RPMI8226 (cell line): ENCODE measurements at places on chromosomes 12 and 14.
A peak's percentile ranks its signal among the peaks of the same experiment; 100 is the strongest.

GRCh38 chr12:89551747-89552146, 25.9 kb upstream of the POC1B start:
- DNase-seq: no peak

- no peak for DNase-seq
Measured at GRCh38 chr14:24607635-24608514, 1.6 kb downstream of the GZMH start.

GRCh38 chr12:77031745-77032144, 33.6 kb downstream of the E2F7 start:
- DNase-seq: no peak

DNA sequence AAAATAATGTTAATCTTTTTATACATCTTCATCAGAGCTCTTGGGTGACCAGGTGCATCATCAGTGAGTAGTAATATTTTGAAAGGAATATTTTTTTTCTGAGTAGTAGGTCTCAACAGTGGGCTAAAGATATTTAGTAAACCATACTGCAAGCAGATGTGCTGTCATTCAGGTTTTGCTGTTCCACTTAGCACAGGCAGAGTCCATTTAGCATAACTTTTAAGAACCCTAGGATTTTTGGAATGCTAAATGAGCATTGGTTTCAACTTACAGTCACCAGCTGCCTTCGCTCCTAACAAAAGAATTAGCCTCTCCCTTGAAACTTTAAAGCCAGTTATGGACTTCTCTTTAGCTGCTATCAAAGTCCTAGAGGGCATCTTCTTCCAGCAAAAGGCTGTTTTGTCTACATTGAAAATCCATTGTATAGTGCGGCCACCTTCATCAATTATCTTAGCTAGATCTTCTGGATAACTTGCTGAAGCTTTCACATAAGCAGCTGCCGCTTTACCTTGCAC, 24.6 kb downstream of the RIMKLB start:
- no peak for DNase-seq

DNA sequence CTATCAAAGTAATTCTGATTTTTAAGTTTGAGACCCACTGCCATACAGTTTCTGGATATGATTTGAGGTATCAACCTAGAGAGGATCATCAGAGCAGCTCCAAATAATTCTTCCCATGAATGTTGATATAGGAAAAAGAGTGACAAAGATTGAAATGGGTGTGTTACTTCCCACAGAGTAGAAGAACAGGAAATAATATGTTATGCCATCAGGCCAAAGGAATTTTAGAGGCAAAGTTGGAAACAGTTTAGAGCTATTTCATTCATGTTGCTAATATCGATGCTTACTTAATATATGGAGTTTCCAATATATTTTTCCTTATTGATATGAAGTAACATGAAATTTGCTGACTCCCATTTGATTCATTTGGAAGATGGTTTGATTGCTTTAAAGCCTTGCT, 8.9 kb upstream of the MSRB3 start:
- DNase-seq: no peak

DNA sequence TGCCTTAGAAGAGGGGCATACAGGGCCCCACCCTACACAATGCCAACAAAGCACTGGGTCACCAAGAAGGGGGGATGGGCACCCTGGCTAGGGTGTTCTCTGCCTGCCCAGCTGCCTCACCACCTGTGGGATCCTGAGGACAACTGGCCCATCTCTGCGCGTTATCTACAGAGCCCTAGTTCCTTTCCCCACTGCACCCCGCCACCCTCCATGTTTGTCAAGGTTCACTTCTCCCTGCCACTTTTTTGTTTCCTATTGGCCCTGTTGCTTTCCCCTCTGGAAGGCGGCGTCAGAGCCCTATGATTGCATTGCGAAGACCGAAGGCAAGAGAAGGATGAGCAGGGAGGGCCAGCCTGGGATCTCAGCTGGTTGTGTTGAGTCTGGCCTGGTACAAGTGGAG, 1.6 kb downstream of the SLC48A1 start:
- DNase-seq: peak; percentile 51

DNA sequence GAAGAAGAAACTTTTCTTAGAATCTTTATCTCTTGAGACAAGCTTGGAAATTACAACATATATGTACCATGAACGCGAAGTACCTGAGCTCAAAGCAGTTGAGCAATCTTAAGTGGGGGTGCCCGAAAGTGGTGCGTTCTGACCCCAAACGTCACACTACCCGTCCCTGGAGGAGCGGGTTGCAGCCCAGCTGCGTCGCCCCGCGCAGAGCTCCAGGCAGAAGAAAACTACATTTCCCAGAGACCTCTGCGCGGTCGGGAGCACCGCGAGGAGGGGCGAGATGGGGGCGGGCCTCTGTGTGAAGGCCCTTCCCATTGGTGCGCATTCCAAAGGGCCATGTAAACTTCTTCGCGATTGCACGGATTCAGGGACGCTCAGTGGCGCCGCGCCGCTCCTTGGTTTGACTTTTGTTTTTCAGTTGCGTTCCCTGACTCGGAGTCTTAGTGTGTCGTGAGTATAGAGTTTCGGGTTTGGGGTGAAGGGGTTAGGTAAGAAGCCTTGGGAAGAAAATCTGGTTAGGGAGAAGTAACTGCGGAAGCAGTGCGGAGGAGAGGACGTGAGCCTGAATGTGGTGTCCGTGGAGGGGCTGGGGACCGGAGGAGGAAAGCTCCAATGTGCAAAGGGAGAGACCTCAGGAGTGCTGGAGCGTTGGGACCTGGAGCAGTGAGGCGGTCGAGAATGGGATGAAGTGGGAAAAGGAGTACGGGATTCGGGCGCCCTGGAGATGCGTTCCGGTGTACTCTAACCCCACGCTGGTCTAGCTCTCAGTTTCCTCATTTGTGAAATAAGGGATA, at the start of gene CCDC77:
TSS of gene CCDC77 (plus strand) at position 410 of the 794 bp plus-strand sequence. CDS start 7,740 bp downstream, outside the sequence.
- DNase-seq: peak; percentile 96
